ENCODE measurements at places on chromosomes 16 and 17.

DNA sequence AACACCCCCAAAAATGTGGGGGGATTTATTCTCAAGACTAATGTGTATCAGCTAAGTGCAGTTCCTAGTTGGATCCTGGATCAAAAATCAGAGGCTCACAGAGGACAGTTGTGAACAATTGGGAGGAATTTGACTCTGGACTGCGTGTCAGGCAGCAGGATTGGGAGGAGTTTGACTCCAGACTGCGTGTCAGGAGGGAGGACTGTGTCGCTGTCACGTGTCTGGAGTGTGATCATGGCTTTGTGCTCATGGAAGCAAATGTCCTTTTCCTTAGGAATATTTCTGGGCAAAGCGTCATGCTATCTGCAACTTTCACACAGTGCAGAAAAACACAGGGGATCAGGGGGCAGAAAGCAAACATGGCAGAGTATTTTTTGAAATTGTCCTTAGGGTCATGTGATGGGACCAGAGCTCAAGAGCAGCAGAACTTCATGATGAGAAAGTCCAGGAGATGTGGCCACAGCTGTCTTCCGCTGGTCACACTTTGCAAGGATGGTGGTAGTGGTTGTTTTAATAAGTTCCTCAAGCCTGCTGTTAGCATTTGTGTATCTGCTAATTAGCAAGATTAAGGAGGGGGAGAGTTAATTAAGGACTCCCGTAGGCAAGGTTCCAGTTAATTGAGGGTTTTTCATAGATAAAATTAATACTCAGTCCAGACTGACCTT, 122.0 kb upstream of the CHMP6 start:
- DNase-seq = no peak

DNA sequence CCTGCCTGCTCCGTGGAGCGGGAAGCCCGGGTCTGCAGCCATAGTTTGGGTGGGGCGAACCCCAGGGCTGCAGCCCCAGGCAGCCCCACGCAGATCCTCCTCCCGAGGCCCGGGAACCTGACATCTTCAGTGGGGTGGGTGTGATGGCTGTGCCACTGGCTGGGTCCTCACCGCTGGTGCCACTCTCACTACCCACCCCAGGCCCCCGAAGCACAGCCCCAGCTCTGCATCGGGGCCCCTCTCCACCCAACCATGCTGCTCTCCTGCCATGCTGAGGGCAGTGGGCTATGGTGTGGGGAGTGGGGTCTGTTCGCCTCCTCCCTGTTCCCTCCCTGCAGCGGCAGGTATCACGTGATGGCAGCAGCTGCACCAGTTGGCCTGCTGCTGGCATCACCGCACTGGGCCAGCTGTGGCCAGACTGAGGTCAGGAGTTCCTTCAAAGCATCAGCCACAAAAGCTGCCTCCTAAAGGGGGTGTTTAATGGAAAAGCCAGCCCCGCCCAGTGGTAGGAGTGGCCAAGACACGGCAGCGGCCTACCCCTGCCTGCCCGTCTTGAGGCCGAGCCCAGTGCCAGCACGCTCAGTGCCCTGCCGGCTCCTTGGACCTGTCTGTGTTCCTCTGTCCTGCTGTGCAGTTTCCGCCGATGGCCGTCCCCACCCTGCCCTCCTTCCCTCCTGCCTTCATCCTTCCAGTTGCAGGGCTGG, 10.8 kb downstream of the KCTD5 start:
- no peak for DNase-seq

DNA sequence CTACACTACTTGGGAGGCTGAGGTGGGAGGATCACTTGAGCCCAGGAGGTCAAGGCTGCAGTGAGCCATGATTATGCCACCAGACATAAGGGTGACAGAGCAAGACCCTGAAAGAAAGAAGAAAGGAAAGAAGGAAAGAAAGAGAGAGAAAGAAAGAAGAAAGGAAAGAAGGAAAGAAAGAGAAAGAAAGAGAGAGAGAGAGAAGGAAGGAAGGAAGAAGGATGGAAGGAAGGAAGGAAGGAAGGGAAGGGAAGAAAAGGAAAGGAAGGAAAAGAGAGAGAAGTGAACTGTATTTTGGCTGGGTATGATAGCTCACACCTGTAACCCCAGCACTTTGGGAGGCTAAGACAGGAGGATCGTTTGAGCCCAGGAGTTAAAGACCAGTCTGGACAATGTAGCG, 24.3 kb upstream of the PYY start:
- no peak for DNase-seq

GRCh38 chr17:63950940-63951907, 19.1 kb upstream of the CD79B start:
- DNase-seq = no peak

GRCh38 chr16:70803319-70803718, 2.4 kb upstream of the VAC14 start:
- DNase-seq = no peak

DNA sequence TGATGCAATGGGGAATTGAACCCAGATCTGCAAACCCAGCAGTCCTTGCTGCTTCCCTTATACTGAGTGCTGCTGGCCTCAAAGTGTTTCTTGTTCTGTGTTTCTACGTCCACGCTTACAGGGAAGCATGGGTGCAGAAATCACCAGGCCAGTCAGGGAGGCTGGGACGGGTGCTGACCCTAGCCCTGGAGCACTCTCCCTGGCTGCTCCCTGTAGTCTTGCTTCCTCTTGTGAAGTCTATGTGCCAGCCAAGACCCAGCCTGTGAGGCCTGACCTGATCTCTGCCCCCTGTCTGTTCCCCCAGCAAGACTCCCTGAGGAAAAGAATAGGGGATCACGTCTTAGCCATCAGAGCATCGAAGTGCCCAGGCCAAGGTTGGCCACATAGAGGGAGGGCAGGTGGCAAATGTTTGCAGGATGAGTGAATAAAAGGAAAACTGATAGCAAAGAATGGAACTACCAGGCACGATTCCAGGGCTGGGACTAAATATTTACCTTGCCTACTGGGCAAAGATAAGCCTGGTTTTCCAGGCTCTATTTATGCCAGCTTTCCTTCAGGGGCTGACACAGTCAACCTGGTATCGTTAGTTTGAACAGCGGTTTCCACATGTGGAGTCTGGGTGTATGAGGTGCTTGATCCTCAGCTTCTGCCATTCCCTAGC, 41.2 kb upstream of the RHOT1 start:
- no peak for DNase-seq

Data from activated T-helper 2 cell treated with anti-CD3 and anti-CD28 coated beads, Interferon-gamma antibody, Interleukin-2, Interleukin-4, amounts not matched to agents 10 μg/mL and 5 μg/mL and 100 μg/mL, durations not matched to agents 14 hours and 24 hours and 36 hours (primary cell).